ENCODE measurements at places on chromosomes 1 and 21.

DNA sequence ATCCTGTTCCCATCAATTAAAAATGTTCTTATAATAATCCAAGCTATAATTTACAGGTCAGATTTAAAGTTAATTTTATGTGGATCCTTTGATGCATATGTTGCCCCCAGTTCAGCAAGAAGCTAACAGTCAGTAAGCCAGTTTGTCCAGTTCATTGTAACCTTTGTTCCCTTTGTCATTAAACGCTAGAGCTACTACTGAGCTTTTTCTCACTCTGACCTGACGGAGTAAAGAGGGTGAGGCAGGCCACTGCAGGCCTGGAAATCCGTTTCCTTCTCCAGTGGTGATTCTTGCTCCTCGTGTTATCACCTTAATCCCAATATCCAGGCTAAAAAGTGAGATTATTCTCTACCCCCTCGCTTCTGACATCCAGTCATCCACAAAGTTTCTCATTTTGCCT lies 10.2 kb downstream of the YBX1 start:
- H3K4me1 ChIP-seq, result peaks cover 61% of the 10 kb centered on the region
- DNase-seq, result no peak
- H3K36me3 ChIP-seq, result peaks cover 30% of the 10 kb centered on the region
- H3K27me3 ChIP-seq, result no peaks in the 10 kb centered on the region
- no peak overlapping the region for H3K4me3 ChIP-seq

- H3K27ac ChIP-seq, result peak overlapping the region; percentile 88
Measured at GRCh38 chr1:23692308-23692871, 784 bp downstream of the RPL11 start.

- H3K4me3 ChIP-seq, result no peak overlapping the region
- no peak for DNase-seq
- peaks cover 2% of the 10 kb centered on the region for H3K4me1 ChIP-seq
- no peaks in the 10 kb centered on the region for H3K27me3 ChIP-seq
- H3K27ac ChIP-seq, result no peak overlapping the region
- no peaks in the 10 kb centered on the region for H3K36me3 ChIP-seq
Measured at GRCh38 chr1:80994934-80995333, 805.8 kb upstream of the ADGRL2 start.

- peaks cover 2% of the 10 kb centered on the region for H3K27me3 ChIP-seq
- peaks cover 23% of the 10 kb centered on the region for H3K4me1 ChIP-seq
- DNase-seq, result no peak
- H3K36me3 ChIP-seq, result no peaks in the 10 kb centered on the region
- no peak overlapping the region for H3K27ac ChIP-seq
Measured at GRCh38 chr1:94063379-94063778, 57.6 kb downstream of the ABCA4 start.

- H3K27ac ChIP-seq, result no peak overlapping the region
- no peaks in the 10 kb centered on the region for H3K36me3 ChIP-seq
- no peak for DNase-seq
- H3K4me3 ChIP-seq, result no peak overlapping the region
- H3K27me3 ChIP-seq, result no peaks in the 10 kb centered on the region
Measured at GRCh38 chr1:206893380-206893779, 3.9 kb upstream of the IL24 start.

DNA sequence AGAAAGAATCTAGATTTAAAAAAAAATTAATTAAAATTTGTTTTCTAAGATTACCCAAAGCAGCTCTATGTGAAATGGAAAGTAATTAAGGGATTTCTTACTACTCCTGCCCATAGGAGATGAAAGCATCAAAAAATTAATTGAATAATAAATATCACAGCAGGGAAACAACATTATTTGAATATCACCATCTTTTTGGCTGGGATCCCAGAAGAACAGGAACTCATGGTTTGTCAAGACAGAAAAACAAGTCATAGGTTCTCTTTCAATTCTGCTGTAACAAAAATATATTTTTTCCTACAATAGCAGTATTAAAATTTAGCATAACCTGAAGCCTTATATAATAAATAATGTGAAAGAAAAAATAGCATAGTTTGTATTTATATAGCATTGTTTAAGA lies 1713.4 kb downstream of the NCAM2 start:
- H3K27ac ChIP-seq, result no peak overlapping the region
- H3K4me3 ChIP-seq, result no peak overlapping the region
- no peaks in the 10 kb centered on the region for H3K4me1 ChIP-seq

DNA sequence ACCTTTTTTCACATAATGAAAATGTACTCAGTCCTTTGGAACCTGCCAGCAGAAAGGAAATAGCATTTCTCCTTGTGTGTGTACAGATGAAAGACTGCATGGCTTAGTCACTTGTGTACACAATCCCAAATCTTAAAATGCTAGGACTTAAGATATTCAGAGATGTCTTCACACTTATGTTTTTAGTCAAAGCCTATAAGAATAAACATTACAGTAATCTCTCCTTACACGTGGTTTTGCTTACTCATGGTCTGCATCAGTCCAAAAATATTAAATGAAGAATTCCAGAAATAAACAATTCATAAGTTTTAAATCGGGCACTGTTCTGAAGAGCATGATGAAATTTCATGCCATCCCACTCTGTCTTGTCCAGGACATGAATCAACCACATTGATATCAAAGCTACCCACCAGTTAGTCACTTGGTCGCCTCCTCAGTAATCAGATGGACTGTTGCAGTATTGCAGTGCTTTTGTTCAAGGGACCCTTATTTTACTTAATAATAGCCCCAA lies 75.7 kb upstream of the RRP15 start:
- no peak overlapping the region for H3K27ac ChIP-seq
- peaks cover 6% of the 10 kb centered on the region for H3K27me3 ChIP-seq
- no peaks in the 10 kb centered on the region for H3K36me3 ChIP-seq
- no peak overlapping the region for H3K4me3 ChIP-seq

- H3K4me3 ChIP-seq, result peak overlapping the region; percentile 56
- H3K36me3 ChIP-seq, result no peaks in the 10 kb centered on the region
- peak overlapping the region; percentile 89 for H3K27ac ChIP-seq
- peaks cover 52% of the 10 kb centered on the region for H3K4me1 ChIP-seq
- H3K27me3 ChIP-seq, result peaks cover 70% of the 10 kb centered on the region
Measured at GRCh38 chr1:998745-998994, 1.2 kb downstream of the HES4 start.

DNA sequence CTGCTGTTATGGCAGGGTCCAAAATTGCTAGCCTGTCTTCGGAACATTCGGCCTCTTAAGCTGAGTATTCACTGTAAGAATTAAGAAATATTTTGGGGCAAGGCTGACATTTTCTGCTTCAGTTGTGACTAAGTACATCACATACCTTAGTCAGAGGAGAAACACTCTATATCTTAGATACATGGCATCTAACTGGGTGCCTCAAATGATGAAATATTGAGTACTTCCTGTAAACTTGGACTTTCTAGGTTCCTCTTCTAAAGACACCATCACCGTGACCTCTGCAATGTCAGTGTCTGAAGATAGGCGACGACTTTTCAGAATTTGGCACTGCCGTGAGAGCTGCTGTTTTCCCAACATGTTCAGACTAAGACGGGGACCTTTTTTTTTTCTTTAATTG lies 65.6 kb downstream of the PCBP3 start:
- no peaks in the 10 kb centered on the region for H3K36me3 ChIP-seq
- no peaks in the 10 kb centered on the region for H3K27me3 ChIP-seq
- H3K27ac ChIP-seq, result no peak overlapping the region
- no peak for DNase-seq
- H3K4me1 ChIP-seq, result no peaks in the 10 kb centered on the region
- no peak overlapping the region for H3K4me3 ChIP-seq

DNA sequence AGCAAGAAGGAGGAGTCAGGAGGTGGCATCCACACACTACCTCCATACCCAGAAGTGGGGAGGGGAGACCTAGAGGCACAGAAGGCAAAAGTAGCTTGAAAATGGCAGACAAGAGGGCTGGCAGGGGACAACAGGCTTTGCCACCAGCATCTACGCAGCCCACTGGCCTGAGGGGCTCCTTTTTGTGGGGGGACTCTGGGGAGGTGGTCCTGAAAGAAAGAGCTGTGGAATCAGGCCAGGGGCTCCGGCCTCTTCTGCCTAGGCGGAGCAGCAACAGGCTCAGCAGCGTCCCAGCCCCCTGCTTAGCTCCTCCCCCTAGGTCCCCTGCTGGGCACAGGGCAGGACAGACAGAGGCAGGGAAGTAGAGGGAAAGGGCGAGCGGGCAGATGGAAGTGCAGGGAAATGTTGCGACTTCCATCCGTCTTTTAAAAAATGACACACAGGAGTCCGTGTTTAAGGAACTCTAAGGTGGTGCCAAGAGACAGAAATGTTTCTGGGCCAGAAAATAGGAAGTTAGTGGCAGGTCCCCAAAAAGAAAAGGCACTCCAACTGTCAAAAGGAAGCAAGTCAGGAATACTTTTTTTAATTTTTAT lies 10.0 kb upstream of the LEFTY2 start:
- H3K27me3 ChIP-seq, result no peaks in the 10 kb centered on the region
- H3K4me1 ChIP-seq, result no peaks in the 10 kb centered on the region
- H3K27ac ChIP-seq, result no peak overlapping the region
- no peak overlapping the region for H3K4me3 ChIP-seq

DNA sequence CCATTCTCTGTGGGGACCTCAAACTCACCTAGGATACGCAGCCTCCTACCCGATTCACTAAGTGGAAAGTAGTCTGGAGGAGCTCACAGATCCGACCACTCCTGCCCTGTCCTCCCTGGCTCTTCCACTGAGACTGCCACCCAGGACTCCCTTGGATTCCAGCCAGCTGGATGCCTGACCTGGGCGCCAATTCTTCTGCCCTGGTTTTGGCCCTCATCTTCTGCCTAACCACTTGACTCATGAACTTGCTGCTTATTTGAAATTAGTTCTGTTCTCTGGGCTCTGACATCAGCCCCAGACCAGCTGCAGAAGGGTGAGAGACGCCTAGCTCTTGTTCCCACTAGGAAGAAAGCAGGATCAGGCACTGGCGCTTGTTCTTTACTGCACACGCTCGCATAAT lies 48.9 kb downstream of the SLC35D1 start:
- H3K4me1 ChIP-seq, result no peaks in the 10 kb centered on the region
- H3K36me3 ChIP-seq, result peaks cover 35% of the 10 kb centered on the region
- no peak for DNase-seq
- no peaks in the 10 kb centered on the region for H3K27me3 ChIP-seq

DNA sequence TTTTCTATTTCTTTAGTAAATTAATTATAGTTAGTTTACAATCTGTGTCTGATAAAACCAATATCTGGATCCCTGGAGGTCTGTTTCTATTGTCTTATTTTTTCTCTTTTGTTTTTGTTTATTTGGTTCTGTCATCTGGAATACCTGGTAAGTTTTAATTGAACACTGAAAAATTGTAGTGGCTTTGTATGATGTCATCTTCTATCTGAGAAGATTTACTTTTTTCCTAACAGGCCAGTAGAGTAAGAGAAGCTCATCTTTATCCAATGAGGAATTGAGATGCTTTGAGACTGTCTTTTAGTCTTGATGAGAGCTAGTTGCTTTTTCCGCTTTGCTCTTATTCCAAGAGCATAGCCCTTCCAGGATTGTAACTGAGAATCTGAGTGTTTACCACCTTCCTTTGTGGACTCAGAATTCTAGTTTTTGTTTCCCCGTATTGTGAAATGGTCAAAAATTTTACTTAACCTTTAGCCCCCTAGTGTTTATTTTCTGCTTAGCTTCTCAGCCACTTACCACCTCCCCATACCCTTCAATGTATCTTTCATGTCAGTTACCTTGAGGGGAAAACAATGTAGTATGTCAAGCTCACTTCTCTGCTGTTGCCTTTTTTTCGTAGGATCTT lies 25.0 kb downstream of the PTGFRN start:
- no peak overlapping the region for H3K27ac ChIP-seq
- peaks cover 6% of the 10 kb centered on the region for H3K4me1 ChIP-seq
- H3K27me3 ChIP-seq, result no peaks in the 10 kb centered on the region
- H3K36me3 ChIP-seq, result no peaks in the 10 kb centered on the region

- H3K4me3 ChIP-seq, result peak overlapping the region; percentile 91
- no peaks in the 10 kb centered on the region for H3K27me3 ChIP-seq
- H3K4me1 ChIP-seq, result peaks cover 25% of the 10 kb centered on the region
- H3K27ac ChIP-seq, result peak overlapping the region; percentile 77
- DNase-seq, result no peak
Measured at GRCh38 chr1:44212355-44213221, 683 bp upstream of the DMAP1 start.

DNA sequence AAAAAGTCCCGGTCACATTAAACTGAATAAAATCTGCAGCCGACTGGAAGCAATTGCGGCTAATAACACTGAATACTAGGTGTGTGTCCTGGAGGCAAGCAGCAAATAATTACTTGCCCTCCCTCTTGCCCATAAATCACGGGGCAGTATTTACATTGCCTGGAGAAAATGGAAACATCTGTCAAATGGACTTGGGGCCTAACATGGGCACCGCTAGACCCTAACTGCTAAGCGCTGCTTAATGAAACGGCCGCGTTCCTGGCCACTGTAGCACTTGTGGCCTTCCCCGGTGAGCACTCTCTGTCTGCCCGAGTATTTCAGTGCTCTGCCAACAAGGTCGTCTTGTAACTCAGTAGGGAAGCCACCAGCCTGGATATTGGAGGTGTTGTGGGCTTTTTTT lies 23.9 kb upstream of the KNCN start:
- H3K4me1 ChIP-seq, result no peaks in the 10 kb centered on the region
- H3K4me3 ChIP-seq, result no peak overlapping the region
- DNase-seq, result no peak

DNA sequence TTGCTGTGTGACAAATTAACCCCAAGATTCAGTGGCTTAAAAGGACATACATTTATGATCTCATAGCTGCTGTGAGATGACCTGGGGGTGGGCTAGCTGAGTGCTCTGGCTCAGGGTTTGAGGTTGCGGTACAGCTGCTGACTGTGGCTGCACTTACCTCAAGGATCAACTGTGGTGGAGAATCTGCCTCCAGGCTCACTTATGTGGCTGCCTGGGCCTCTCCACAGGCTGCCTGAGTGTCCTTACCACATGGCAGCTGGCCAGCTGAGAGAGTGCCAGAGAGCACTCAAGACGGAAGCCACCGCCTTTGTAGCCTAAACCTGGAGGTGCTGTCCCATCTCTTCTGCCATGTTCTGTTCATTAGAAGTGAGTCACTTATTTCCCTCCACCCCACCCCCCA lies 5.7 kb downstream of the LRRC71 start:
- H3K27me3 ChIP-seq, result peaks cover 81% of the 10 kb centered on the region
- H3K4me3 ChIP-seq, result no peak overlapping the region
- H3K27ac ChIP-seq, result no peak overlapping the region
- DNase-seq, result no peak
- no peaks in the 10 kb centered on the region for H3K36me3 ChIP-seq

DNA sequence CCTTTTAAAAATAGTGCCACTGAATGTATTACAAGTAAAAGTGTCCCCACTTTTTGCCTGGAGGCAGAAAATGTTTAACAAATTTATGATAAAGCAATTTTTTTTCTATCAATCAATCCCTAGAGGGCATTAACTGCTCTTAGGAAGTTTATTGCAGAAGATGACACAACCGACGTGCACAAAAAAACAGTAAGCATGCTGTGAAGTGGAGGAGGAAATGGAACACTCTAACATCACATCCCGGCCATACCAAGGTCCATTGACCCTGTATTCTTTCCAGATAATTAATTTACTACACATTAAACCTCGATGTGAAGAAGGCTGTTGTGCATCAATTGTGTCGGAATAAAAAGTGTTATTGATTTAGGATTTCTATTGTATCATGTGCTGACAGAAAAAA lies 264.9 kb upstream of the NR5A2 start:
- DNase-seq, result no peak
- no peak overlapping the region for H3K4me3 ChIP-seq
- H3K36me3 ChIP-seq, result no peaks in the 10 kb centered on the region
- no peak overlapping the region for H3K27ac ChIP-seq
- H3K4me1 ChIP-seq, result no peaks in the 10 kb centered on the region
- no peaks in the 10 kb centered on the region for H3K27me3 ChIP-seq
